Esophagus muscularis mucosa (tissue), 4 donors: ENCODE measurements at places on chromosomes 13 and 19. TPM values are rescaled to one million over a fixed set of nuclear protein-coding genes. Genes with fewer than 3 reads are reported as not detected.

DNA sequence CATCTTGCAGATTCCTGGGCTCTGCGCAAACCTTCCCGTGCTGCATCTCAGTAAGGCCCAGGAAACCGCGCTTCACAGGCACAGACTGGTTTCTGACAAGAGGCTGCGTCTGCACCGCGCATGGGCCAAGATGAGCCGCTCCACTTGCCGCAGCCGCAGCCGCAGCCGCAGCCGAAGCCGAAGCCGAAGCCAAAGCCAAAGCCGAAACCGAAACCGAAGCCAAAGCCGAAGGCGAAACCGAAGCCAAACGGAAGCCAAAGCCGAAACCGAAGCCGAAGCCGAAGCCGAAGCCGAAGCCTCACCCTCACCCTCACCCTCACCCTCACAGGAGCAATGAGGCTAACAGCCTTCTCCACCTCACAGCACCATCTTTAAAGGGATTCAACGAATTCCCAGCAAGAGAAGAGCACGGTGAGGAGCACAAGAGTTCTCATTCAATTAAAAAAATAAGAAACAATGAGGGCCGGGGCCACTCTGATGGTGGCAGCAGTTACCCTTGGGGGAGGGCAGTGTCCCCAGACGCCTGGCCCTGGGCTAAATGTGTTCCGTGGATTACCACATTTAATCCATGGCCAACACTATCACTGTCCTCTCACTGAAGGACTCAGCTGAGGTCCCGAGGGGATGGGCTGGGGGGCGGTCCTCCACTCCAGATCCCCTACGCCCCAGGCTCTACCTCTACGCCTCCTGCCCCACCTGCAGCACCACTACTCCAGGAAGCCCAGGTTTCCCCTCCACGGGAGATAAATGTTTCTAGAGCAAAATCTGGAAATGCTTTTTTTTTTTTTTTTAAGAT lies 29.1 kb downstream of the ZNF787 start:
- DNase-seq, result no peak

GRCh38 chr13:109670776-109671175 lies 115.6 kb downstream of the IRS2 start:
- DNase-seq, result peak; percentile 72

LILRB4 gene
- total RNA-seq, result 7.6 TPM

- no peak for DNase-seq
Observed at GRCh38 chr13:112003396-112003795, 63.6 kb upstream of the SOX1 start.

DNA sequence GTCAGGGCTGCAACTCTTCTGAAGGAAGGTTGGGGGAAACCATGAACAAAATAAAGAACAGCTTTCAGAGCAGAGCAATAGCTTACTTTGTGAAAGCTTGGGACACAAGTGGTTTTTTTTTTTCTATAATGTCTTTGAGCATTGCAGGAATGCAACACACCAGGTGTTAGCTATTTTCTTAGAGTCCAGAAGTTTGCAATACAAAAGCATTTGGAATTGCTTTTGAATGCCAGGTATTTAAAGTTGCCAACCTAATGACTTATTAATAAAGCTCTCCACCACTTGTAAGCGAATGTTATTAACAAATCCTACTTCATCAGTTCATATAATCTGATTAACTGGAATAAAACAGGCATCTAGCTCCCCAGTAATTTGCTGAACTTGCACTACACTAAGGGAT lies 172.6 kb downstream of the NUFIP1 start:
- DNase-seq, result no peak
